Stimulated activated CD8-positive, alpha-beta memory T cell treated with anti-CD3 and anti-CD28 coated beads, Interleukin-4, amount 100 ng/mL, for 1 hour (primary cell): ENCODE measurements at places on chromosomes 2 and 18.

DNA sequence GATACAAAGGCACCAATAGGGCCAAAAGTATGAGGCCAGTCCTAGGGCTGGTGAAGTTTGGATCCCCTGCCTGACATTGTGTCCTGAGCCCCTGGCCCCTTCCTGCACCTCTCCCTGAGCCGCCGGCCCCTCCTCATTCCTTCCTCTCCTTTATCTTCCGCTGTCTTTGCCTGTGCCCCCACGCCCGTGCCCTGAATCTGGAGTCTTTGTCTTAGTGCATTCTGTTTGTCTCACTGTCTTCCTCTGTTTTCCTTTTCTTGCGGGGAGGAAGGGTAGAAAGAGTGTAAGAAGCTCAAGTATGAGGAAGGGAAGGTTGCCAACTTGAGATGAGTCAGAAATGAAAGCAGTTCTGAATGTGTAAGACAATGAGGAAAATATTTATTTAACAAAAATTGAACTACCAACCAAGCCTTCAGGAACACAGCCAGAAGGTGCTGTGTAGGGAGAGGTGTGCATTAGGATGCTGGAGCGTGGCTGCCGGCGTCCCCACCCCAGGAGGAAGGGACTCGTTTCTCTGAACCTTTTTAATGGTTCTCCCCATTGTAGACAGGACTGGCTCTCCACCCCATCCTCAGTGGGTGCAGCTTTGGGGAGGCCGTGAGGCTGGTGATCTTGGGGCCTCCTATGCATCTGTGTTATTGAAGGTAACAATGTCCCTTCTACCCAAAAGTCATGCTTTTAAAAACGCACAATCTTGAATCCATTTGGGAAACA is 133.1 kb downstream of the NEDD4L start:
- DNase-seq = no peak

DNA sequence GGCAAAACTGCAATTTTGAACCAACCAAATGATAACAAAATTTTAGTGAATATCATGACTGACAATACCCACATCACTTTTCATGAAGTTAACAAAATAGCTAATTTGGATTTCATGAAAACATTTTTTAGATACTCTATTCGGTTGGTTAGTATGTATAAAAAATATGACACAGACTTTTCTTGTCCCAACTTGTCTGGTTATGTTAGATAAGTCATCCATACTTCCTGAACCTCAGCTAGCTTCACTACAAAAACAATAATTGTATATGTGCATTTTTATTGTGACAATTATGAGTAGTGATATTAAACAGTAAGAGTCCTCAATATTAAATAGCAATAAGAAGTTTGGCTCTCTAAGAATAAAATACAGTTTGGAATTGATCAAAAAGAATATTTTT is 408.1 kb upstream of the DSEL start:
- DNase-seq = no peak

GRCh38 chr2:222499226-222499625 is 74.9 kb downstream of the SGPP2 start:
- no peak for DNase-seq

GRCh38 chr18:59621027-59621426 is 76.2 kb downstream of the CCBE1 start:
- DNase-seq = no peak

DNA sequence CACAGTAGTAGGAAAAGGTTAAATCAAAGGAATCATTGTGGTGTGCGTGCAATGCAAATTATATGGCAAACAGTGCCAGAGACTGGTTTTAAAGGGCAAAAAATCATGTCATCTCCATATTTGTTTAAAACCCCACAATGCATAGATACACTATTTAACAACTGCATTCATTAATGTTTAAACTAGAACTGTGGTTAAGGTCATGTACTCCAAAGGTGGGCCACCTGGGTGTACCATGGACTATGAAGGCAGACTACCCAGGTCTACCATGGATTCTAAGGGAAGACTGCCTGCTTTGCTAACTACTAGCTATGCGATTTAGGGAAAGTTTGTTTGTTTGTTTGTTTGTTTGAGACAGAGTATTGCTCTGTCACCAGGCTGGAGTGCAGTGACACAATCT is 356.3 kb downstream of the ZEB2 start:
- DNase-seq = no peak

DNA sequence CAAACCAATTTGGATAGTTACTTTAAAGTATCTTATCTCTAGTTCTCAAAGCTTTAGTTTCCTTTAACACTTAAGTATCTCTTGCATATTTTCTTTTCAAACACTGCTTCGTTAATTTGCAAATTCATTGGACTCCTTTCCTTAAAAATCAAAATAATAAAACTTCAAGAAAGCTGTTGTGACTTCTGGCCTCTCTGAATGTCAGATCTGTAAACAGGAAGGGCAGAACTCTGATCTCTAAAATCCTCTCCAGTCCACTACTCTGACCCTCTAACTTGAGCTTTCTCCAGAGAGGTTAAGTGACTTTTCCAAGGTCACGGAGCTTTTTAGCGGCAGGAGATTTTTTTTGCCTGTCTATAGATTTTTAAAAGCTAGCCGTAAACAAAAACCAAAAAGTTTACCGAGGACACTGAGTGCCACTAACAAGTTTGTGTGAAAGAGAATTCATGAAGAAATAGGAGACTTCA is 155.5 kb downstream of the TGIF1 start:
- no peak for DNase-seq

DNA sequence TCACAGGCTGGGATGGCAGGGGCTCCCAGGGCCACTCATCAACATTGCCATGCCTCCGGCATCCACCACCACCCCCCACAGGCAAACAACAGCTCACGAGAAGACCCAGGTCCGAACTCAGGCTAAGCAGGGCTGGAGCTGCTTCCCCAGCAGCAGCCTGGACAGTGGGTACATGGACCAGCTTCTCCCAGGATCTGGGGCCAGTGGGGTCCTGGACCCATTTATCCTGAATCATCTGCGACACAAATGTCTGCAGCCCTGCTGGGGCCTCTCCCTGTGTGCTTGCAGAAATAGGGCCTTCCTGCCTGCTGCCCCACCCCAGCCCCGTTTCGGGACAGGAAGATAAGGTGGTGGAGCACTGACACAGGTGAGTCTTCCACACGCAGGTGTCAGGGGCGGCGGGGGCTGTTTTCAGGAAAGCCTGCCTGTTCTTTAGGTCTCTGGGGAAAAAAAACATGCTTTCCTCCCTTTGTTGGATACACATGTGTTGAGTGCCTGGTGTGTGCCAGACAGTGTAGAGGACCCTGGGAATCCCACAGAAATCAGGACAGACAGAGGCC is 4.5 kb downstream of the PRLH start:
- no peak for DNase-seq

DNA sequence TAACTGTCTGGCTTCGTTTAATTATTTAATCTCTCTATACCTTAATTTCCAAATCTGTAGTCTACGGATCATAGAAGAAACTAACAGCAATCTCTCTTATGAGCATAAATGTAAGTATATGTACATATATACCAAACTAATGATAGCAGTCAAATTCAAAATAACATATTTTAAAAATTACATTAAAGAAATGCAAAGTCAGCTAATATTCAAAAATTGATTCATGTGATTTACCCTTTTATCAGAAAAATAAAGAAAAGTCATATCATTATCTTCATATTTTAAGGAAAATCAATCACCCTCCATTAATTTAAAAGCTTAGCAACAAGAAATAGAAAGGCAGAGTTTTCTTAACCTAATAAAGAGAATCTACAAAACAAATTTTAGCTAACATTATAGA is 575.9 kb downstream of the IRS1 start:
- no peak for DNase-seq
